ENCODE measurements at places on chromosomes 7 and 10.

DNA sequence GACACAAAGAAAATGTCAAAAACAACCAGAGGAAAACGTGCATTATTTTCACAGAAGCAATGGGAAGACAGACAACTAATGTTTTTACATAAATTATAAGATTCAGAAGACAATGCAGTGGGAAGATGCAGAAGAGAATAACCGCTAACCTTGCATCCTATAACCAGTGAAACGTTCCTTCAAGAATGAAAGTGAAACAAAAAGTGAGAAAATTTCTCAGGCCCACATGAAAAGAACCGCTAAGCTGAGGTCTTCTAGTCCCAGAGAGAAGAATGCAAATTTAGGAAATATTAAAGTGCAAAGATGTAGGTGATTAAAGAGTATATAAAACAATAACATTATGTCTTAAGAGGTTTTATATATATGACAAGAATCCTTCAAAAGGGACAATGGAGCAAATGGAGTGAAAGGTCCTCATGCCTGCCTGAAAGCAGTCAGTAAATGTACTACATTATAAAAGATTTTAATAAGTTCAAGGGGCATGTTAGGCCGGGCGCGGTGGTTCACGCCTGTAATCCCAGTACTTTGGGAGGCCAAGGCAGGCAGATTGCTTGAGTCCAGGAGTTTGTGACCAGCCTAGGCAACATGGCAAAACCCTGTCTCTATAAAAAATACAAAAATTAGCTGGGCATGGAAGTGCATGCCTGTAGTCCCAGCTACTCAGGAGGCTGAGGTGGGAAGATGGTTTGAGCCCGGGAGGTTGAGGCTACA lies 43.1 kb upstream of the DDC start:
- DNase-seq, result no peak

- no peak for DNase-seq
Observed at GRCh38 chr10:75451831-75452230, 20.4 kb downstream of the LRMDA start.

- DNase-seq, result no peak
Observed at GRCh38 chr10:82817676-82818422, 942.9 kb downstream of the NRG3 start.

GRCh38 chr7:45579391-45579801 lies 5.2 kb downstream of the ADCY1 start:
- DNase-seq, result no peak

GRCh38 chr7:97204821-97205220 lies 87.3 kb downstream of the SDHAF3 start:
- no peak for DNase-seq

GRCh38 chr10:122468926-122469781 lies 7.8 kb downstream of the HTRA1 start:
- DNase-seq, result no peak

- no peak for DNase-seq
Observed at GRCh38 chr10:36573246-36573645, 552.2 kb upstream of the ANKRD30A start.

- no peak for DNase-seq
Observed at GRCh38 chr7:90271753-90272152, 26.8 kb downstream of the CFAP69 start.

- no peak for DNase-seq
Observed at GRCh38 chr7:138945154-138945553, 36.0 kb downstream of the KIAA1549 start.

DNA sequence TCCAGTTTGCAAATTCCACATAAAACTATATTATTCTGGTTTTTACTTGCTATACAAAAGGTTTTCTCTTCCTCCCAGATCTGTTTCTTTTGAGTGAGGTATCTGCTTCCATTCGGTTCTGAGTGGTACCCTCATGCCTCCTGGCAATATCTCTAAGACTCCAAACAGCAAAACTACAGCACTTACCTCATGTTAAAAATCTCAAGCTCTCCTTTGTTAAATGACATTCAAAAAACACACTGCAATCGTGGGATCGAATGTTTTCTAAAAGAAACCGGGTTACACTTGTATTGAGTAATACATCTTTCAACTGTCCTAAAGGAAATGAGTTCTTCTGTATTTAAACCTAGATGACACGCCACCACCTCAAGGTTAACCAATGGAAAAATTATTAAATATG lies 11.1 kb downstream of the YWHAG start:
- DNase-seq, result no peak

DNA sequence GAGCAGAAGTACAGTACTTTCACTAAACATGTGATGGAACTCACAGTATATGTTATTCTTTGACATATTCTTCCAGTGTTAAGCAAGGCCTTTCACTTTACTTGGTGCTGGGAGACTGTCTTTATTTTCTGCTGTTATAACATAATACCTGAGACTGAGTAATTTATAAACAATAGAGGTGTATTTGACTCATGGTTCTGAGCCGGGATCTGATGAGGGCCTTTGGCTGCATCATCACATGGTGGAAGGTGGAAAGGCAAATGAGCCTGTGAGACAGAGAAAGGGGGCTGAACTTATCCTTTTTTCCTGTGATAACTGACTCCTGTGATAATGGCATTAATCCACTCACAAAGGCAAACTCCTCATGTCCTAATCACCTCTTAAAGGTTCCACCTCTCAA lies 1.4 kb downstream of the SUPV3L1 start:
- DNase-seq, result no peak

- no peak for DNase-seq
Observed at GRCh38 chr7:88347517-88347916, 40.8 kb upstream of the STEAP4 start.

DNA sequence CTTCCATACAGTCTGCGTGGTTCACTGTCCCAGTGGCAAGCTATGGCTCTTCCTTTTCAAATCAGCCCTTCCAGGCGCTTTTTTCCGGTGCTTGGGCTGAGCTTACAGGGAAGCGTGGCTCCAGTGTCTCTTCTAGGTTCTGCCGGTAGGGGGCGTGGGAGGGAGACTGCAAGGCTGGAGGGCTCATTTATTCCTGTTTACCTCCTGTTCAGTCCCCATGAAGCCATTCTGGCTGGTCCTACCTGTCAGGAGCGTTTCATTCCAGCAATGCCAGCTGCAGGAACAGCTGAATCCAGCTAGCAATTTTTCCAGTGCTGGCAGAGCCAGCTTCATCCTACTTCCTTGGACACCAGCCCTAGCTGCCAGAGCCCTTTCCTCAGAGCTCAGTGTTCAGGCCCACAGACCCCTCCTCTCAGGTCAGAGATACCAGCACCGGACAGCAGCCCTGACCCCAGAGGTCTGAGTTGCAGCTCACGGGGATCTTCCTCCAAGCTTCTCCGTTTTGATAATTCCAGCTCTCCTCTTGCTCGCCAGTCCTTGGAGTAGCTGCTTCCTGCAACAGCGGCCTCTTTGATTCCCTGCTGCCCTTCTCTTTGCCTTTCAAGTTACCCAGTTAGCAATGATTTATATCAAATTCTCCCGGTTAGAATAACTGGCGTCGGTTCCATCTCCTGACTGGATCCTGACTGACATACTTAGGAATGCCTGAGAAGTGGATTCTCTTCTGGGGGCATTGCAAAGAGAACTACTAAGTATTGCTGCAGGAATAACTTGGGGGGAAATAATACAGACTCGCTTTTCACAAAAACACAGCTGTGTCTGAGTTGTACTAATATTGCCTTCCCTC lies 129.8 kb downstream of the FRMD4A start:
- no peak for DNase-seq

- no peak for DNase-seq
Observed at GRCh38 chr7:21867816-21868575, 77.7 kb downstream of the CDCA7L start.

GRCh38 chr10:45204954-45205775 lies 110.2 kb downstream of the OR13A1 start:
- DNase-seq, result no peak

- no peak for DNase-seq
Observed at GRCh38 chr7:47100817-47101435, 481.0 kb downstream of the TNS3 start.

GRCh38 chr7:27695096-27695495 lies 32.4 kb upstream of the HIBADH start:
- no peak for DNase-seq

DNA sequence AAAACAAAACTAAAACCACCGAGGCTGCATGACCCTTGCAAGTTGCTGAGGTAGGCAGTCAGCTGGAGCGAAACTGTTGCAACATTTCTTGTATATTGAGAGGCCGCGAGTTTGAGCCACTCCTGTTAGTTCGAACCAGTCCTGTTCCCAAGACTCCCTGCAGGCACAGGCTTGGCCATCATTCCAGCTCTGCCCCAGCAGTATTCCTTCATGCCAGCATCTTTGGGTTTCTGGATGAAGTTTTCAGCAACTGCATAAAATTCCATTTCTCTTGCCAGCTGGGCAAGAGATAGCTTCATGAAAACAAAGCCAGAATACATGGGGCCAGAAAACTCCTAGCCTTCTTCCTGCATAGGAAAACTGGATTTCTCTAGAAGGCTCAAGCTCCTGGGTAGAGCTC lies 207.6 kb downstream of the FRMD4A start:
- DNase-seq, result no peak

DNA sequence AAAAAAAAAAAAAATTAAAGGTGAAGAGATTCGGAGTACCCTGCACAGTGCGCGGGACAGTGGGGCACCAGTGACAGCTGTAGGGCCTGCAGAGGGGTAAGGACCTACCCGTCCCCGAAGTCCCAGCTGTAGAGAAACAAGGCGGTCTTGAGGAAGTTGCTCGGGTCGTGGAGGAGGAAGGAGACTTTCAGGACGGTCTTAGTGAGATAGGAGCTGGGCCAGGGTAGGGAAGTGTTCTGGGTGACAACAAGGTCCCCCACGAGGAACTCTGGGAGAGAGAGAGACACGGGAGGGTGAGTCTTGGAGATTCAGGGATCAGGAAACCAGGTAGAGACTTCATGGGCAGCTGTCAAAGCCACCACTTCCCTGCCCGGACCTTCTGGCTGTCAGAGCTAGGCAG lies 9.7 kb downstream of the TMEM130 start:
- no peak for DNase-seq

DNA sequence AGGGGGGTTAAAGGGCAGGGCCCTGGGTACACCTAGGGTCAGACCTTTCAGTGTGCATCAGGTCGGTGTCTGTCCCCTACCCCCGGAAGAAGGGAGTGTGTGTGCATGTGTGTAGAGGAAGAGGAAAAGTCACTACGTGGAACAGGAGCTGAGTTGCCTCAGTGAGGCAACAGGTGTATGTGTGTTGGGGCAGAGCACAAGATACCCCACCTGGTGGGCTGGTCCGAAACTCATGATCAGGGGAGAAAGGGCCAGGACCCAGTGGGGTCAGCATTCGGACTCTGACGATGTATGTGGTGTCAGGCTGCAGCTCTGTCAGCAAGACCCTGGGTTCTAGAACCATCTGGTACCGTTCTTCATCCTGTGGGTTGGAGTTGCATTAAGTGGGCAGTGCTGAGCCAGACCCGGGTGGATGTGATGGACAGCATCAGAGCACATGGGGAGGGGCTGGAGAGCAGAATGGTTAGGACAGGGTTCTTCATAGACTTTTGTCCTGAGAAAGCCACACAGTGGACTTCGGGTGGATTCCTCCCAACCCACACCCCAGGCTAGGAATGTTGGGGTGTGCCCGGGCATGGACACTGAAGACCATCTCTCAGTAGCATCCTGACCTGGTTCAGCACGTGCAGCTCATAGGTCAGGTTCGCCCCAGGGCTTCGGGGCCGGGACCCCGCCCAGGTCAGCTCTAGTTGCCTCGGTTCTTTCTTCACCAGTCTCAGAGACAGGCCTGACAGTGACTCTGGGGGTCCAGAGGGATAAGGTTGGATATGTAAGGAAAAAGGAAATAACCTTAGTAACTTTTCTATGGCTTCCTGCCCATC lies 10.7 kb downstream of the EPHA1 start:
- no peak for DNase-seq

- DNase-seq, result no peak
Observed at GRCh38 chr7:35405461-35405860, 151.6 kb upstream of the TBX20 start.

- no peak for DNase-seq
Observed at GRCh38 chr10:24205821-24206220, 3.1 kb upstream of the KIAA1217 start.
